ENCODE measurements at places on chromosomes 7 and 10.

GRCh38 chr7:47432671-47433563 lies 149.0 kb downstream of the TNS3 start:
- no peak for DNase-seq

DNA sequence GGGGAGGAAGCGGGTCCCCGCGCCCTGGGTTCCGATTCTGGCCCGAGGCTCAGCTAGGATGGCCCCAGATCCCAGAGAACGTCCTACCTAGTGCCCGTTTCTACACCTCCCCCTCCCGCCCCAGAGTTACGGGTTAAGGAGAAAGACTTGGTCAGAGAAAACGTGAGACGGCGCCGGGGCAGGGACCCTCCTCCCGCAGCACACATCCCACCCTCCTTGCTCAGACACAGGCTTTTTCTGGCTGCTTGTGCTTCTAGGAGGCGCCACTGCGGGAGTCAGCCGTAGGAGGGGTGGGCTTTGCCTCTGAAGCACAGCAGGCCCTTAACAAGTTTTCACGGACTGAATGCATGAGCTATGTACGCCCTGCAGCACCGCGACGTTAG lies 104.9 kb upstream of the LEP start:
- no peak for DNase-seq

- no peak for DNase-seq
Observed at GRCh38 chr10:46035923-46036849, 5.8 kb upstream of the NCOA4 start.

DNA sequence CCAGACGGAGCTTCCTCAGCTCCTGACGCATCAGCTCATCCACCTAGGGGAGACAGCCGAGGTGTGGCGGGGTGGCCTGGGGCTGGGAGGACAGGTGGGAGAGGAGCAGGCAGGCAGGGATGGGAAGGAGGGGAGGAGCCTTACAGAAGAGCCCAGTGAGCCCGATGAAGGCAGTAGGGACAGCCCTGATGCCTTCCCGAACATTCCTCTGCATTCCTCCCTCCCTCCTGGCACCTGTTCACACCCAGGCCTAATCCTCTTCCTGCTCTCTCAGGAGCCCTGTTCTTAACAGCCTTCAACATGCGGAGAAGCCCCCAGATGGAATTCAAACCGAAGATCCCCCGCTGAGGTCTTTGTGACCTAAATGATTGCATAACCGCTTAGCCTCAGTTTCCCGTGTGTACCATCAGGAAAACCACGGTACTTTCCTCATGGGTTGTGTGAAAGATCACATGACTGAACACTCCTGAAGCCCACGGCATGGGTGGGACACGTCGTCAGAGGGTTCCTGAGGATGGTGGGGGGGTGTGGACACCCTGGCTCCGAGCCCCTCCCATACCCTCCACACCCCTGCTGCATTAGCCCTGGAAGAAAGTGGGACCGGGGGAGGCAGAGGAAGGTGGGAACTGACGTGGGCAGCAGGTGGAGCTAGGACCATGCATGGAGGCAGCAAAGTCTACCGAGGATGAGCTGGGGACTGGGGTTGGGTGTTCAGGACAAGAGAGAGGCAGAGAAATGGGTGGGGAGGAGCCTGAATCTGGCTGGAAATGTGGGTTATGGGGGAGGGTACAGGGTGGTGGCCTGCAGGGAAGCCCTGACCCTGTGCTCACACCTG lies 8.8 kb upstream of the ASB10 start:
- DNase-seq, result no peak
